ENCODE measurements at places on chromosomes 11 and 22.

DNA sequence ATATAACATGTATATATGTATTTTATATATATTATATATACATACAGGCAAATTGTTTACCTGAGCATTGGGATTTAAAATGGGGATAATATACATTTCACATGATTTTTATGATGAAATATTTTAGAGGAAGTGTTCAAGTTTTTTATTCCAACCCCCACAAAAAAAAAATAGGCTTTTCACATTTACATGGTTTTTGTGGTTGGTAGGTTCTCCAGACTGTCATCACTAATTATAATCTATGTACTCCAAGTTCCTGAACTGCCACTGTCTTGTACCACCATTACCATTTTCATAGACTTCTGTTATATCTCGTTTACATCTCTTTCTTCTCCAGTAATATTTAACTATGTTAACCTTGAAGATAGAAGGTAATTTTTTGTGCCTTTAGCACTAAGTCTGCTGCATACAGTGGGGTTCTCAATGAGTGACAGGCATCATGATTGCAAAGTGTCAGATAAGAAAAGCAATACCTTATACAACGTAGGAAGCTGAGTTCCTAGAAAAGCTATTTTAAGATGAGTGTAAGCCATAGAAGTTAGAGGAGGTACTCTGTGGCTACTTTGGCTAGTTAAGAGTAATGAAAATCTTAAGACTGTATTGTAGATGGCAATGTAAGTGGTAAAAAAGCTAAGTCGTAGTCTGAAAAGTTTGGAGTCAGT lies 5.2 kb downstream of the TMEM126A start:
- DNase-seq = no peak

GRCh38 chr11:45105233-45105983 lies 41.0 kb upstream of the PRDM11 start:
- peak; percentile 78 for DNase-seq

GRCh38 chr22:39383841-39384625 lies 15.5 kb upstream of the TAB1 start:
- no peak for DNase-seq

DNA sequence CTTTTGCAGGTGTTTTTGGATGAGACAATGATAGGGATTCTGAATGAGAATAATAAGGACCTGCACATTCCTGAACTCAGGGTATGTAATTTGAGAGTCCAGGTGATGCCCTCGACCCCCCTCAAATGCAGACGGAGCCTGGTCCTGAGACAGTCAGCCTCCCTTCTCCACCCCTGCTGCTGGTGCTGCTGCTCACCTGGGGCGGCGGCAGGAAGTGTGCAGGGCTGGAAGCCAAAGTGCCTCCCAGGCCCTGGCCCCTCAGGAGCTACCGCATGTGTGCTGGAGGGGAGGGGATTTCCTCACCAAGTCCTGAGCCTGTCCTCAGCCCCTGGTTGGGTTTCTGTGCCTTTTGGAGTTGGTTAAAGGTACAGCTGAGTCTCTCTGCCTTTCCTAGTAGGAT lies 19.0 kb upstream of the GLB1L2 start:
- no peak for DNase-seq

- no peak for DNase-seq
Observed at GRCh38 chr11:1260023-1260501, 37.2 kb downstream of the MUC5B start.

DNA sequence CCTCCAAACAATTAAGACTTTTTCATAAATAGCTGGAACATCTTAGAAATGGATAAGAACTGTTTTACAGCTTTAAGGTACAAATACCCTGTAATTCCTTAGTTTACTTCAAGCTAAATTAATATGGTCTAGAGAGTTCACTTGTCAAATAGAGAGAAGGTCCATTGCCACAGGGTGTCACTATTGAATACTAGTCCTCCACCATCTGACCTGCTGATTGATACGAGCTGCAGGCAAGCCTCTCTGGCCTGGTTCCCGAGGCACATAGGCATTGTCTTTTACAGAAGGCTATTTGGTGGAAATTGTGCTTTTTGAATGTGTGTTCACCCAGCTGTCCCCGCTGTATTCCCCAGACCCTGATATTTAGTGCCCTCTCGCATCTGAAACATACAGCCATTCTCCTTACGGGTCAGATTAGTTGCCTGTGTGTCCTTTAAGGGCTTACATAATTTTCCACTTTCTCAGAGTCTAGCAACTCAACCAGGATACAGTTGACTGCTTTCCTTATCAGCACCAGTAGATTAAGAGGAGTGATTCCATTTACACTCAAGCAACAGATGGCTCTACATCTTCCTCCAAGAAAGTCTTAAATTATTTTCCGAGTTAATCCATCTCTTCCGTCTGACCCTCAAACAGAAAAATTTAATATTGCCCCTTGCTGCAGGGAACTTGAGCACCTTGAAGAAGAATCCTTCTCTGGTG lies 788.8 kb upstream of the FAT3 start:
- DNase-seq = no peak

GRCh38 chr11:75625021-75625420 lies 43.8 kb downstream of the MAP6 start:
- peak; percentile 93 for DNase-seq

DNA sequence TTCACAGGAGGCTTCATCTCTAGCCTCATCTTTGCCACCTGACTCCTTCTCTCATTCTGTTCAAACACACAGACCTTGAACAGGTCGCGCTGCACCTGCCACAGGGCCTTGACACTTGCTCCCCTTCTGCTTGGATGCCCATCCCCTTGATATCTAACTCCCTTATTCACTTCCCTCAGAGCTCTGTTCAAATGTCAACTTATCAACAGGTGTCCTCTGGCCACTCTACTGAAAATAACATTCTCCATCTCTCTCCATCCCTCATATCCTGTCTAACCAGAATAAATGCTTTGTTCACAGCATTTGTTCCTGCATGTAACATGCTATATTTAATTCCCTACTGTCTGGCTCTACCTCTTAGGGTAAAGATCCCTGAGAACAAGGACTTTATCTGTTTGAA lies 67.2 kb upstream of the DRD2 start:
- DNase-seq = no peak

- DNase-seq = no peak
Observed at GRCh38 chr11:108472681-108473080, 5.4 kb upstream of the C11orf65 start.

DNA sequence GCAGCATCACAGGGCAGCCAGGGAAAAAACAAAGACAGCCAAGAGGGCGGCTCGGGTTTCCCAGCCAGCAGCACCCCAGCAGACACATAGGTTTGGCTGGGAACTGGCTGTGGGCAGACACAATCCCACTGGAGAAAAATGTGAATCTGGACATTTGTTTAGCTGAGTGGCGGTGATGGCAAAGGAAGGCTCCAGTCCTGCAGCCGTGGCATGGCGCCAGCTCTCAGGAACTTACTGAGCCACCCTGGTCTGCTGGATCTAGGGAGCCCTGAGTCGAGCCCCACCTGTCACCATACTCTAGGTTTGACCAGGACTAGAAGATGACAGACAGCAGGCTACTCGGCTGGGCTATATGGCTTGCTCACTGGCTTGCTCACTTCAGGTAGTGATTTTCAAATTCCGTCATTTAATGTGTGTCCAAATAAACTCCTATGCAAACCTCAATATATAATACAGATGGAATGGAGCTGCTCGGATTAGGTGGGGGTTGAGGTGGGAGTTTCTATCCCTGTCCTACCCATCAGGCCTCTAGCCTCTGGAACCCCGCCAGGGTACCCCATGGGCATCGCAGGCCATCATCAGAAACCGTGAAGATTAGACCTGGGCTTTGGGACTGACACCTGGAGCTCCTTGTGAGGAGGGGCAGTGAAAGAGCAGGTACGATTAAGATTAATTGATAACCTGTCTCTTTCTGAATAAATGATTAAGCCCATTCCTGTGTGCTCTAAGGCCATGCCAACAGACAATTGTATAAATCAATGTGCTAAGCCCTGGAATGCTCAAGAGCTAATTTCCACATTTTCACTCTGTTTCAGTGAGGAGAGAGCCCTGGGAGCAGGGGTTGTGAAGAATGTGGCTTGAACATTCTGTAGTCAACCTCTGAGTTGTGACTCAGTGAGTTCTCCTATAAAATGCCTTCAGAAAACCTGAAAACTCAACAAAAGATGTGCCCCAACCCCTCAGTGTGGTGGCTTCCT lies 42.5 kb downstream of the GALNT18 start:
- peak; percentile 67 for DNase-seq

- peak; percentile 56 for DNase-seq
Observed at GRCh38 chr11:127345819-127346459, 345.4 kb upstream of the KIRREL3 start.

DNA sequence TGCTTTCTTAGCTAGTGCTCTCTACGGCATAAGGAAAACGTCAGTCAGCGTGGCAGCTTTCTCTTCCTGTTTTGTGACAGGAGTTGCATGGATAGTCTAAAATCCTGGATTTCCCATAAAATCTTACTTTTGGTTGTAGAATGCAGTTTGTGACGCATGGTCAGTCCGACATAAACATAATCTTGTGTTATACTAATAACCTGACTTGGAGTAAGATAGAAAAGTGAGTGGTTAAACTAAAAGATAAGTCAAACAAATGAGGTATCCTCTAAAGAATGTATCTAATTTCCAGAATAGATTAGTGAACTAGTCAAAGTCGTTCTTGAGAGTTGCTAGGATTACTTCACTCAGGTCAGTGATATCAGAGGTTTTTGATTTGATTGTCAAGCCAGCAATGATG lies 157.6 kb downstream of the PGR start:
- no peak for DNase-seq

DNA sequence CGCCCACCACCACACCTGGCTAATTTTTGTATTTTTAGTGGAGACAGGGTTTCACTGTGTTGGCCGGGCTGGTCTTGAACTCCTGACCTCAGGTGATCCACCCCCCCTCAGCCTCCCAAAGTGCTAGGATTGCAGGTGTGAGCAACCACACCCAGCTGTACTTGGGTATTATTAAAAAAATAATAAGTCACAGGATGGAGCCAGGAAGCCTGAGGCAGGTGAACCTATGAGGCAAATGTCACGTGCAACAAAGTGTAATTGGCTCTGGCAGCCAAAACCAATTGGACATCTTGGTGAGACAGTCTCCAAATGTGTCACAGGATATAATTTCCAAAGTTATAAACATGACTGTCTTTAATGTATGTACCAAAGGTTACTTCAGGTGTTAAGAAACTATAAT lies 24.0 kb upstream of the MALAT1 start:
- no peak for DNase-seq

DNA sequence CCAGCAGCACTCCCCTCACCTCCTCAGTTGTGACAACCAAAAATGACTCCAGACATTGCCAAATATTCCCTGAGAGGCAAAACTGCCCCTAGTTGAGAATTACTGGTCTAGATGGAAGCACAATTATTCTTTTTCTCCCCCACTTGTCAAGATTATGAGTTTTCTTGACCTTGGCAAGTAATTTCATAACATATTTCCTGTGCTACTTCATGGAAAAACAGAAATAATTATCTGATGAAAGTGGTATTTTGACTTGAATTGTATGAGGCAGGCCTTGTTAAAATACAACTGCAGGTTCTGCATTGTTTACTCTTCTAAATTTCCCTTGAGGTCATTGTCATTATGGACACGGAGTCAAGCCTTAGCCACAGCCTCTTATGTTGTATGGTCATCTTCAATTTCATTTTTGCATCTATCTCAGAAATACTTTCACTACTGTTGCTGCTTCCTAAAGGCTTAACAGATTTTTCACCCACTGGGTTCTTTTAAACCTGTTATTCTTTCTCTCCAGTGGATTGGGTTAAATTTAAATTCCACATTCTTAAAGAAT lies 32.2 kb upstream of the LDLRAD3 start:
- DNase-seq = no peak

- DNase-seq = no peak
Observed at GRCh38 chr22:28068826-28069225, 149.8 kb upstream of the PITPNB start.

DNA sequence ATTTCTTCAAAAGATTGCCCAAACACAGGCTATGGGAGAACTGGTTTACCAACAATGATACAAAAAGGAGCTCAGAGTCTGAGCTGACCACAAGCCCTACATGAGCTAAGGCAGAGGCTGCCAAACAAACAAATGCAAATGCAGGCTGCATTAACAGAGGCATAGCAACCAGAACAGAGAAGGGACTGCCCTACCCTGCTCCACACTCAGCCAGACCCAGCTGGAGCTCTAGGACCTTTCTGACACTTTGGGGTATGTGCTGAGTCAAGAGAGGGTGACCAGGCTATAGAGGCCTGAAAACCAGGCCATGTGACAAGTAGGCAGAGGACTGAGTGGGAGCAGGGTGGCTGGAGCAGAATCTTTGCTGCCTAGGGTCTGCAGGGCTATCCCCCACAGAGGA lies 17.8 kb upstream of the P2RY2 start:
- DNase-seq = no peak

DNA sequence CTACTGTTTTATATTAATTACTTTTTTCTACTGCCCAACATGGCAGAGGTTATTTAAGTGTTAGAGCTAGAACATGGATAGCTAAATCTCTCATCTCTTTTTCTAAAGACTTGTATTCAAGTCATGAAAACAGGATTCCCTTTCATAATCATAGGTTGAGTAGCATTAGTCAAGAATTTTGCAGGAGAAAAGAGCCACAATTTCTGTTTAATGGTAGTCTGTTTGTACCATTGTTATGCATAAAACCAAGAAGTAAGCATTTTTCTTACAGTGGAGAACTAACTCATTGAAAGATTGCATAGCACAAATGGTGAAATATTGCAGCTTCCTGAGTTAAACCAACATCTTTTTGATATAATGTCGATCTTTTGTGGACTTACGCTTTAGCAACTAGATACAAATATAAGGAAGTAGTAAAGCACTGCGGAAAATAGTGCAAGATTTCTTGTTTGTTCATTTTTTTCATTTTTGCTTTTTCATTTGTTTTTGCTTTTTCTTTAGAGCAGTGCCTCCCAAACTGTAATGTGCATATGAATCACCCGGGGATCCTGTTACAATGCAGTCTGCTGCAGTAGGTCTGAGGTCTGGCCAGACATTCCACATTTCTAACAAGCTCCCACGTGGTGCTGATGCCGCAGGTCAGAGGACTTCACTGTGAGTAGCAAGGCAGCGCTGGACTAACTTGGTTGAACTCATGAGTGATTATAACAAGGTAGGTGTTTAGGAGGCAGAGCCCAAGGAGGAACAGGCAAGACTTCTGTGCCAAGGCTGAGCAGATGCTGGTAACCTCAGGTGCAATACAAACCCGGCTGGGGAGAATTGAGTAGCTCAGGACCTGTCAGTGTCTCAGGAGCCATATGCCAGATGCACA lies 4.6 kb downstream of the ETS1 start:
- no peak for DNase-seq

DNA sequence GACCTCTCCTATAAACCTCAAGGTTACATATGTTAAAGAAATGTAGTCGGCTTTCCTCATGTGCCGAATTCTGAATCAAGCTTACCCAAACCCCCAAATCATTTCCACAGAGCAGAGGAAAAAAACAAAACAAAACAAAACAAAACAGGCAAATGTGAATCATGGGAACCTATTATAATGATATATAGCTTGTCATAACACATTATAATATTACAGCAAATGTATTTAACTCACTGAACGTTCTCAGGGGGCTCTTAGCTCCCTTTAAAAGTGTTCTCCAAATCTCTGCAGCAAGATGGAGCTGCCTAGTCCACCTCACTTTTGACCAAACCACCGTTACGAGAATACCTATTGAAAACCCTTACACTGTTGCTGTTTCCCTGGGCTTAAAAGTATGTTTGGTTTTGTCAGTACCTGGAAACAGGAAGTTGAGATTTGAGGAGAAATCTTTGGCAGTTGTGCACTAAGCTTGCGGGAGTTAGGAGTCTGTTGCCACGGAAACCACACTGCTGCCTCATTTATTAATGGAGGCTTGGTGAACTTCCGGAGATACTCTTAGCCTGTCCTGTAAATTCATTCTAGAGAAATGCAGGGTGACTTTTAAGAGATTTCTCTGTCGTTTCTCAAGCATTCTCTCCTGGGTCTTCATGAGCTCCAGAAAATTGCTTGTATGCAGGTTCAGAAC lies 167.0 kb upstream of the RASSF10 start:
- peak; percentile 82 for DNase-seq
